ENCODE measurements at places on chromosomes 5 and 9.

GRCh38 chr5:135826994-135827671, 7.3 kb upstream of the SLC25A48 start:
- no peak for DNase-seq

- DNase-seq = no peak
Measured at GRCh38 chr9:93298498-93299417, 114.8 kb downstream of the WNK2 start.

DNA sequence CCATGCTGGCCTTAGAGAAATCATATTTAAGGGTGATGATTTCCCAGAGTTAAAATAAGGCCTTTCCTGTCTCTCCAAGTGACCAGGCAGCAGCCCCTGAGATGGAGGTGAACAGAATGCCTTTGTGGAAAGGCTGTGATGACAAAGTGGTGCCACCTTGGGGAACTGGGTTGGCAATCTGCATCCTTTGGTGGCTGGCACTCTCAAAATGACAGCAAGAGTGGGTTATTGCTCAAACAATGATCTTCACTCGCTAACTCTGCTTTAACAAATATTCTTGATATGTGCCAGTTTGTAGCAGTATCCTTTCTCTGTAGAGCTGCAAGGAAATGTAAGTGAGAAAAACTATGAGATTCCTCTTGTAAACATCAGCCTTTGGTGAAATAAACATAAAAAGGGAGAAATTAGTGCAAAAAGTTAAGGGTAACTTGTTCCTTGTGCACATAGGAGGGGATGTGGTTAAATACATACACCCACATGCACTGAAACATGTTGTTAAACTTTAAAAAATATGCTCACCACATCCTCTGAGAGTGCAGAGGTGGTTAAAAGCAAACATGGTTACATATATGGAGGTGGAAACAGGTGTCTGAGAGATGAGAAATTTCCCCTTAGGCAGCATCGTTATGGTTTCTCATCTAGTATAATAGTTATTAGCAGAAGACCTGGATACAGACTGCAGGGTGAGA, 373.4 kb upstream of the CTNND2 start:
- no peak for DNase-seq

DNA sequence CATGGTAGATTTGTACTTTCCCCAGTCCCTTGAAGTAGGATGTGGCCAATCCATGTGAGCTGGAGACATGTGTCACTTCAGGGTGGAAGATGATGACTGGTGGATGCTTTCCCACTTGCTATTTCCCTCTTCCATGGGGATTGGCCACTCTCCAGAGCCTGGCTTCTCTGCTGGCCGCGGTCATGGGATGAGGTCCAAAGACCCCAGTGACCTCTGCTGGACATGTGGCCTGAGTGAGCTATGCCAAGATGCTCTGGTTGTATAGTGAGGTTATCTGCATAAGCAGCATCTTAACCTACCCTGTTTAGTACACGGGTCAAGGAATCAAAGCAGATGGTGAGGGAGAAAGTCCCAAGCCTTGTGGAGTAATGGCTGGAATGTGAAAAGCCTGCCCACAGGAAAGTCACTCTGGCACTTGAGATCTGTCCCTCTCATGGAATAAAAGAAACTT, 47.1 kb downstream of the SH3PXD2B start:
- DNase-seq = no peak

DNA sequence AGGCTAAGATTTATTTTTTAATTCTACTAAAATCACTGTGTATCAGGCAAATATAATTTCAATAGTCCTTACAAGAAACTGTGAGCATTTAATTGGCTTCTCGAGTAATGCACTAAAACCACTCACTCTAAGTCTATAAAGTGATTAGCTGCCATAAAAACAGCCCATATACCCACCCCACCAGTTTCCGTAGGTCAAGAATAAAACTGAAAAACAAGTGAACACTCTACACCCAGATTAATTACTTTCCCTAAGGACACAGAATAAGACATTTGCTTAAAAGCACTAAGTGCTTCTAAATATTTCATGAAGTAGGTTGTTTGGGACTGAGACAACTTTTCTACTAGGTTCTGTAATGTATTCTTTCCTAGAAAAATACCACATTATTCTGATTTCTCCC, 194.2 kb downstream of the AGTPBP1 start:
- DNase-seq = no peak

All from GM23338 (cell line).